ENCODE measurements at places on chromosomes 13 and 19. TPM values are rescaled to one million over a fixed set of nuclear protein-coding genes. Genes with fewer than 3 reads are reported as not detected.

WASF3 gene
- 16.4 TPM for total RNA-seq

C1QTNF9 gene
- total RNA-seq, result not detected

DNA sequence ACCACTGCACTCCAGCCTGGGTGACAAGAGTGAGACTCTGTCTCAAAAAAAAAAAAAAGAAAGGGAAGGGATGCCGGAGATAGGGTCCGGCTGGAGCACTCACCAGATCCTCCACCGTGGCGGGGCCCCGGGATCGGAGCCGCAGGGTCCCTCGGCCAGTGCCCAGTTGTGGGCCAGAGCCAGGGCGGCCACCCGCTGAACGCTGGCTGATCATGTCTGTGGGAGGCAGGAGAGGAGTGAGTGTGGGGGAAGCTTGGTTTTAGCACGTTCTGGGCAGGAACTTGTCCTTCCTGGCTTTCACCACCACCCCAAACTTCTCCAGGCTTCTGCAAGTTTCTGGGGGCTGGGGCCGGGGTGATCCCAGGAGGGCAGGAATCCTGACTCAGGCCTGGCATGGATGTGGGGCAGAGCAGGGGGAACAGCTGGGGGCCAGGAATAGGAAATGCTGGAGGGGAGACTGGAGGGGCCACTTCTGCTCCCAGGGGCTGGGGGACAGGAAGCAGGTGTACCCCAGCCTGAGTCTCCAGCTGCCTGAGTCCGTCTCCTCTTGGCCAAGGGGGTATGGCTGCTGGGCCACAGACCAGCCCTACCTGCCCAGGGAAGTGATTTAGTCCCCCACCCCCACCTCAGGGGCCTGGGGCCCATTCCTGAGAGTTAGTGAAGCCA lies 4.3 kb upstream of the PTGER1 start:
- no peak for DNase-seq

DNA sequence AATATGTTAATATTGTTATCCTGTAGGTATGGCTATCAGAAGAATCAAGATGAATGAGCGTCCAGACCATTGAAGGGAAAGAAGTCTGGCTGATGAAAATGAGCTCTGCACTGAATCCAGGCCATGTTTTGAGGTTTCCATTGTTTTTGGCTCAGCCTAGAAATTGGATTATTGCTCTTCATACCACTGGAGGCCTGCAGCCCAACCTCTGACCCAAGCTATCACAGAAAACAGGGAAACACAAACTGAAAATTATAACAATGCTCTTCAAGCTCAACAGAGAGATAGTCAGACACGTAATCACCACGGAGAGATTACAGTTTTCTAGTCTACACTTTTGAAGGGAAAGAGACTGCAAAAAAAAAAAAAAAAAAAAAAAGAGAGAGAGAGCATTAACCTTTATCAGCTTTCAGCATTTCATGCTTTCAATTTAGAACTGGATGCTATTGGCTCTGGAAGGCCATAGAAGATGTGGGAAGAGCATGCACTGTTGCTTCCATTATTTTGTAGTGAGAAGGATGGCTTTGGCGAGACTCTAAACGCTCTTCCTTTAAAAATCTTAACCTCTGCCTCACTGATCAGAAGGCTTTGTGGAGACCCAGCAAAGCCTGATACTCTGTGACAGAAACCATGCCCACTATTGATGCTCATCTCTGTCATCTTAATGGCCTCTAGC lies 10.8 kb downstream of the EDNRB start:
- DNase-seq, result no peak

DNA sequence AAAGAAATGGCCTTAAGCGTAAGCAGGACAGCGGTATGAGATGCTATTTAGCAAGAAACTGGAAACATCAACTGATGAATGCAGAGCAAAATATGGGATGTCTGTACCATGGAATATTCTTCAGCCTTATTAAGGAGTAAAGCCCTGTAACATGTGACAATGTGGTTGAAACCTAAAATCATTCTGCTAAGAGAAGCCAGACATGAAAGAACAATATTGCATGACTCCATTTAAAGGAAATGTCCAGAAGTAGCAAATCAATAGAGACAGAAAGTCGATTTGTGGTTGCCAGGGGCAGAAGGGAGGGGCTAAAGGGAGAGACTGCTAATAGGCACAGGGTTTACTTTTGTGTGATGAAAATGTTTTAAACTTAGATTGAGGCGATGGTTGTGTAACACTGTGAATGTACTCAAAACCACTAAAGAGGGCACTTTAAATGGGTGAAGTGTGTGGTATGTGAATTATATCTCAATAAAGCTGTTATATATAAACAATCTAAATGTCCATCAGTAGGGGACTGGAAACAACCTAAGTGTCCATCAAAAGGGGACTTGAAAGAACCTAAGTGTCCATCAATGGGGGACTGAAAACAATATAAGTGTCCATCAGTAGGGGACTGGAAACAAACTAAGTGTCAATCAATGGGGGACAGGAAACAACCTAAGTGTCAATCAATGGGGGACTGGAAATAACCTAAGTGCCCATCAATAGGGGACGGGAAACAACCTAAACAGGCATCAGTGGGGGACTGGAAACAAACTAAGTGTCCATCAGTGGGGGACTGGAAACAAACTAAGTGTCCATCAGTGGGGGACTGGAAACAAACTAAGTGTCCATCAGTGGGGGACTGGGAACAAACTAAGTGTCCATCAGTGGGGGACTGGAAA lies 45.4 kb downstream of the CCL25 start:
- DNase-seq, result no peak

GRCh38 chr13:79365981-79366380 lies 40.1 kb downstream of the RBM26 start:
- DNase-seq, result no peak

Data from spleen (tissue), 13 donors.